Stomach (tissue), 19 donors: ENCODE measurements at places on chromosomes 4 and X.
A peak's percentile ranks its signal among the peaks of the same experiment; 100 is the strongest.

- H3K36me3 ChIP-seq = peaks cover 75% of the 10 kb centered on the region
- no peak overlapping the region for H3K27ac ChIP-seq
- no peaks in the 10 kb centered on the region for H3K4me1 ChIP-seq
- H3K27me3 ChIP-seq = no peaks in the 10 kb centered on the region
Observed at GRCh38 chrX:53239474-53239873, 14.5 kb upstream of the KDM5C start.

- no peaks in the 10 kb centered on the region for H3K36me3 ChIP-seq
- H3K4me1 ChIP-seq = no peaks in the 10 kb centered on the region
- no peaks in the 10 kb centered on the region for H3K27me3 ChIP-seq
- no peak overlapping the region for H3K4me3 ChIP-seq
Observed at GRCh38 chrX:152904151-152905080, 6.5 kb downstream of the ZNF185 start.

DNA sequence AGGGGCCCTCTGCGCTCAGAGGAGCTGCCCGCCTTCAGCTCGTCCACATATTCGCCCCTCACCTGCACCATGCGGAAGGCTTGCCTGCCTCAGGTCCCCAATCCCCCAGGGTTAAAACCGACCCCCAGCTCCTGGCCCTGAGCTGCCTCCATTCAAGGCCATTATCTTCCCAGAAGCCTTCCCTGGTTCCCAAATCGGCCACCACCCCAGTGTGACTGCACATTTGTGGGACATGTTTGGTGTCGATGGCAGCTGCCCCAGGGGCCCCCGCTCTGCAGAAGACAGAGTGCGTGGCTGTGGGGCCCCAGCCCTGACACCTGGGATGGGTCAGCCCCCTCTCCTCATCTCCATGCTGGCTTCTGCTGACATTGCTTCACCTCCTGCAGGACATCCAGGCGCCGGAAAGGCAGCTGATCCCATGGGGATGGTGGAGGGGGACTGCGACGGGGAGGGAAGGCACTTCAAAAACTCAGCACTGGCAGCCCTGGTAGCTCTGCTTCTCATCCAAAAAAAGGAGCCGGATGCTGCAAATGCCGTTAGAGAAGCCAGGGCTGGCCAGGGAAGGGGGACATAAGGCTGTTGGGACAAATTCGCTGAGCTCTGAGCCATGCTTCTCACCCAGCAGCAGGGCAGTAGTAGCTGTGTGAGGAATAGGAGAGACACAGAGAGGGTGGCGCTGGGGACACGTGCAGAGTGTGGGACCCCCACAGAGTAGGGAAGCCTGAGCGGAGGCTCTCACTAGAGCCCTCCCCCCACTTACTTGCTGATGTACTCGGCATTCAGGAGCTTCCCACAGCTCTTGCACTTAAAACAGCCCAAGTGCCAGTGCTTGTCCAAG, 78.5 kb downstream of the ABLIM2 start:
- H3K4me3 ChIP-seq = no peak overlapping the region
- H3K27ac ChIP-seq = no peak overlapping the region
- no peaks in the 10 kb centered on the region for H3K27me3 ChIP-seq
- H3K36me3 ChIP-seq = no peaks in the 10 kb centered on the region
- DNase-seq = no peak
- H3K4me1 ChIP-seq = peaks cover 8% of the 10 kb centered on the region

DNA sequence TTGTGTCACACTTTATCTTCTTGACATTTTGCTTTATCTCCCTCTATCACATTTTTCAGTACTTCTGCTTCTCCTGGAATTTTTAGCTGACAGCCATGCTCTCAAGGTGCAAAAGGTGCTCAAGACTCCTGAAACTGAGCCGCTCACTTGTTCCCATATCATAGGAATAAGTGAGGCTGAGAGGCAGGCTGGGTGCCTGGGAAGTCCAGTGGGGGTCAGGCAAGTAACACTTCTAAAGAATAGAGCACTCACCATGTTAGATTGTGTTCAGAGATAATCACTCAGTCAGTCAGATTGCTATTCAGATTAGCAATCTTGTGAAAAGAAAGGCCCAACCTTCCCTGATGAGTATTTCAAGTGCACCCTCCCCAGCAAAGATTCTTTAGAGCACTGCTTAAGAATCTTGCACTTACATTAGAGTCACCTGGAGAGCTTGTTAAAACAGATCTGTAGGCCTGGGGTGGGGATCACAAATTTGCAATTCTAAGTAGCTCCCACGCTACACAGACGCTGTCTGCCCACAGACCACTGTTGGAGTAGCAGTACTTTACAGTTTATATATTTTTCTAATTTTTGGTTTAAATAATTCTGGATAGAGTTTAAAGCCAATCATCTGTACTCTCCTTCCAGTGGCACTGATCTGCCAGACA, 23.1 kb upstream of the LRAT start:
- no peaks in the 10 kb centered on the region for H3K27me3 ChIP-seq
- no peaks in the 10 kb centered on the region for H3K36me3 ChIP-seq
- no peaks in the 10 kb centered on the region for H3K4me1 ChIP-seq
- DNase-seq = no peak
- H3K27ac ChIP-seq = no peak overlapping the region

- no peak overlapping the region for H3K27ac ChIP-seq
- H3K36me3 ChIP-seq = no peaks in the 10 kb centered on the region
- no peaks in the 10 kb centered on the region for H3K27me3 ChIP-seq
- H3K4me1 ChIP-seq = no peaks in the 10 kb centered on the region
- no peak for DNase-seq
- H3K4me3 ChIP-seq = no peak overlapping the region
Observed at GRCh38 chr4:55758570-55758969, 61.0 kb upstream of the EXOC1L start.

GRCh38 chrX:110316351-110317060, 1.4 kb downstream of the AMMECR1 start:
- no peaks in the 10 kb centered on the region for H3K4me1 ChIP-seq
- no peak for DNase-seq
- no peaks in the 10 kb centered on the region for H3K27me3 ChIP-seq
- H3K27ac ChIP-seq = no peak overlapping the region
- peak overlapping the region; percentile 68 for H3K4me3 ChIP-seq

- H3K4me1 ChIP-seq = no peaks in the 10 kb centered on the region
- H3K36me3 ChIP-seq = no peaks in the 10 kb centered on the region
- H3K27ac ChIP-seq = no peak overlapping the region
- H3K27me3 ChIP-seq = no peaks in the 10 kb centered on the region
- no peak overlapping the region for H3K4me3 ChIP-seq
Observed at GRCh38 chr4:161279095-161279494, 884.7 kb downstream of the FSTL5 start.

- DNase-seq = no peak
- H3K27me3 ChIP-seq = no peaks in the 10 kb centered on the region
- H3K36me3 ChIP-seq = no peaks in the 10 kb centered on the region
- H3K4me3 ChIP-seq = no peak overlapping the region
Observed at GRCh38 chr4:79875344-79875899, 197.6 kb downstream of the ANTXR2 start.

- H3K4me1 ChIP-seq = peaks cover 37% of the 10 kb centered on the region
- H3K27ac ChIP-seq = peak overlapping the region; percentile 97
- no peaks in the 10 kb centered on the region for H3K36me3 ChIP-seq
Observed at GRCh38 chr4:140252141-140252741, 98.3 kb upstream of the MAML3 start.

DNA sequence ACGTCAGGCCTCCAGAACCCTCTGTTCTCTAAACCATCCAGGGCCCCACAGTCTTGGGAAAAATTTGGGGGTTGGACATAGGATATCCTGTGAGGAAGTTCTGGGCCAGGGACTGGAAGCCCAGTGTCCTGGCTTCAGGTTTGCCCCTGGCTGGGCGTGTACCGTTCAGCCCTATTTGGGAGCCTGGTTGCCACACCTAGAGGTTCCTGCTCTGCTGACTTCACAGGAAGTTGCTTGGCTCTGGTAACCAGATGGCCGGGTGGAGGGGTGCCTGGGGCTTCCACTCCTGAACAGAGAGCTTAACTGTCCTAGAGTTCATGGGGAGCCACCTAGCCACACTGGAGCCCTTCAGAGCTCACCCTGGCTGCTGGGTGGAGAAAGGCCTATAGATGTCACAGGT, 1.1 kb downstream of the TAFAZZIN start:
- H3K27me3 ChIP-seq = peaks cover 9% of the 10 kb centered on the region
- H3K27ac ChIP-seq = peak overlapping the region; percentile 91
- no peaks in the 10 kb centered on the region for H3K4me1 ChIP-seq
- DNase-seq = no peak

DNA sequence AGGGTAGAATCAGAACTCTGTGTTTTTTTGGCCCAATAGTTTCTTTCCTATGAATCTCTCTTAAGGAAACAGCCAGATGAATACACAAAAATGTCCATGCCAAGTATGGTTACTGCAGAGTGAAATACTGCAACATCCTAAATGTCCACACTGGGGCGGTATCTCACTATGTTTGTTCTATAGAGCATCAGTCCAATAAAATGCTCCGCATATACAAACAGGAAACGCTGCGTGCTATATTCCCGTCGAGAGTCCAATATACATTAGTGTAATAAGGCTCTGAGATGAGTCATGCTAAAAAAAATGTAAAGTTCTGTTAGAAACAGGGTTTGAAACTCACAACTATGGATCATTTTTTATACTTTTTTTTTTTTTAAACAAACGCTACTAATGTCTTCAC, 72.9 kb upstream of the ENOX2 start:
- no peaks in the 10 kb centered on the region for H3K4me1 ChIP-seq
- H3K27ac ChIP-seq = no peak overlapping the region
- DNase-seq = no peak
- H3K36me3 ChIP-seq = no peaks in the 10 kb centered on the region

DNA sequence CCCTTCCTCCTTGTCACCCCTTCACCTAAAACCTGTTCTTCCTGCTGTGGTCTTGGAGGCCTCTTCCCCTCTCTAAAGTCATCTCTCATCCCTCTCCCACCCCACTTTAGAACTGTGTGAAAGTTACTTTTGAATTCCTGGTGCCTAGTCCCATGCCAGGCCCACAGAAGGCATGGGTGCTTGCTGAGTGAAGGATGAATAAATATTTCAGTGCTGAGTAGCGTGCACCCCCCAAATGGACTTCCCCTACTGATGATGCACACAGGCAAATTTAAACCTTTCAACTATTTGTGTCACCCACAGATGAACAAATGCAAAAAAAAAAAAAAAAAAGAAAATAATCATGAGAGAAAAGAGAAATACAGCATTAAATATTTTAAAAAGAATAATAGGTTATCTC, 19.8 kb downstream of the PSMD10 start:
- no peaks in the 10 kb centered on the region for H3K27me3 ChIP-seq
- H3K36me3 ChIP-seq = peaks cover 4% of the 10 kb centered on the region
- H3K4me3 ChIP-seq = no peak overlapping the region
- no peak for DNase-seq

DNA sequence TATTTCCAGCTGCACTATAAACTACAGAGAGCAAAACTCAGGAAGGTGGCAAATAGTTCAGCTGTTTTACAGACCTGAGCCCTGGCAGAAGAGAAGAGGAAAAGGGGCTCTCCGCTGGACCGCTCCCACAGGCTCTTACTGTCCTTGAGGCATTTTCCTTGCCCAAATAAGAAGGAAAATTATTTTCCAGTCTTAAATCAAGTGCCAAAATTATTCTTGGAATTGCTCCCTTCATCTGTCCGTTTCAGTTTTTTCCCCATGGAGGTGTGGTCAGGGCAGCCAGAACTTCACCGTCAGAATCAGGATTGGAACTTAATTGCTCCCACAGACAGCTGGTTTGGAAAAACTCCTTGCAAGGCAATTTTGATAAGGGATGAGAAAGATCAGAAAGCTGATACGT, 35.2 kb upstream of the SPINK2 start:
- H3K27ac ChIP-seq = no peak overlapping the region
- H3K27me3 ChIP-seq = no peaks in the 10 kb centered on the region
- no peak for DNase-seq
- no peaks in the 10 kb centered on the region for H3K36me3 ChIP-seq
- H3K4me3 ChIP-seq = no peak overlapping the region
- H3K4me1 ChIP-seq = no peaks in the 10 kb centered on the region

DNA sequence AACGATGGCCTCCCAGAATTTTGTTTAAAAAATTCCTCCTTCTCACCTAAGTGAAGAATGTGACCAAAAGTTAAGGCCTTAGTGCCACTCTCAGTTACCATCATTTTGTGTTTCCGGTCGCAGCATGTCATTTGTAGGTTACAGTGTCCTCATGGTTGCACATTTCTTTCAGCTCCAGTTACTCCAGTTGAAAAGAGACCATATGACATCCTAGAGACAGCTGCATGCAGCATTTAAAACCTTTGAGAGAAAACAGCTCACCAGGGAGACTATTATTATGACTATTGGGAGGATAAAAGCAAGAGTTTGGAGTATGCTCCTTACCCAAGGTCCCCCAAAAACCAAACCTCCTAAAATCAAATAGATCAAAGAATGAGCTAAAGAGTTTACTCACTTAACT, 45.8 kb downstream of the MGARP start:
- H3K27me3 ChIP-seq = no peaks in the 10 kb centered on the region
- H3K4me1 ChIP-seq = no peaks in the 10 kb centered on the region
- H3K4me3 ChIP-seq = no peak overlapping the region
- no peak for DNase-seq
- no peaks in the 10 kb centered on the region for H3K36me3 ChIP-seq

- no peaks in the 10 kb centered on the region for H3K27me3 ChIP-seq
- no peaks in the 10 kb centered on the region for H3K36me3 ChIP-seq
- H3K4me1 ChIP-seq = no peaks in the 10 kb centered on the region
- DNase-seq = no peak
- no peak overlapping the region for H3K27ac ChIP-seq
Observed at GRCh38 chr4:3681191-3681590, 85.0 kb upstream of the ADRA2C start.

- H3K4me3 ChIP-seq = no peak overlapping the region
- H3K27me3 ChIP-seq = no peaks in the 10 kb centered on the region
Observed at GRCh38 chr4:90290345-90290744, 163.2 kb downstream of the CCSER1 start.

DNA sequence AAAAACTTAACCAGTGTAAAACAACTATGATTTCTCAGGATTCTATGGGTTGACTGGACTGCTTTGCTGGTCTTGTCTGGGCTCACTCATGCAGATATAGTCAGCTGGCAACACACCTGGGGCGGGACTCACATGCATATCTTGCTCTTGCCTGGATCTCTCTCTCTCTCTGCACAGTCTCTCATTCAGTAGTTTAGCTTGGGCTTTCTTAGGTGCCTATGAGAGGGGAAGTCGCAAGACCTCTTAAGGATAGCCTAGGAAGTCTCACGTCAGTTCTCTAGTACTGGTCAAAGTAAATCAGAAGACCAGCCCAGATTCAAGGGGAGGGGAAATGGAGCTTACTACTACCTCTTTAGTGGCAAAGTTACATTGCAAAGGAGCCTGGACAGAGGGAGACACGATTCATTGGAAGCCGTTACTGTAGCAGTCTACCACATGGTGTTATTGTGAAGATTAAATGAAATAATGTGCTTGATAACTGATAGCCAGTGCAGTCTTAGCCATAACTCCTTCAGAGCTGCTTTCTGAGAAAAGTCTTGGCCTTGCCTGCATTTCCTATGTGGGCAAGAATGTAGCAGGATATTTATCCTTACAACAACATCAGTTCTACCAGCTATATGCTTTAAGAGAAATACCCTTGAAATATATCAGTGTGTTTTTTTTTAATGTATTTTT, 2.1 kb downstream of the COPS4 start:
- DNase-seq = no peak
- peaks cover 3% of the 10 kb centered on the region for H3K36me3 ChIP-seq
- H3K4me3 ChIP-seq = no peak overlapping the region
- H3K4me1 ChIP-seq = peaks cover 33% of the 10 kb centered on the region
